ENCODE measurements at places on chromosomes 2 and 18.

DNA sequence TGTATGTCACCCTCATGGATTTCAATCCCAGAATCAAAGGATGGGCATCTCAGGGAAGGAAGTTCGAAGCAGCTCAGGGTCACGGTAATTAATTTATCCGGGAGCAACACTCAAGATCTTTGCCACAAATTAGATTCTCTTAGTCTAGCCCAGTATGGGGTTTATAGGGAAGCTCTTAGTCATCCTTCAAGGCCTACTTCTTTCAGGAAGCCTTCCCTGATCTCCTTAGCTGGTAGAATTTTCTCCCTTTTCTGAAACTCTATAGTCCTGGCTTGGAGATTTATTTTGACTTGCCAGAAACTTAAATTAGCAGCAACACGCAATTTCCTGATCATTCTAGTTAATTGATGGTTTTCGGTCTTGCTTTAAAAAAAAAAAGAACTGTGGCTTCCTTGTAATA is 20.5 kb upstream of the GREB1 start:
- no peak for DNase-seq

- DNase-seq: peak; percentile 92
Observed at GRCh38 chr18:3855966-3856365, 406.0 kb downstream of the TGIF1 start.

DNA sequence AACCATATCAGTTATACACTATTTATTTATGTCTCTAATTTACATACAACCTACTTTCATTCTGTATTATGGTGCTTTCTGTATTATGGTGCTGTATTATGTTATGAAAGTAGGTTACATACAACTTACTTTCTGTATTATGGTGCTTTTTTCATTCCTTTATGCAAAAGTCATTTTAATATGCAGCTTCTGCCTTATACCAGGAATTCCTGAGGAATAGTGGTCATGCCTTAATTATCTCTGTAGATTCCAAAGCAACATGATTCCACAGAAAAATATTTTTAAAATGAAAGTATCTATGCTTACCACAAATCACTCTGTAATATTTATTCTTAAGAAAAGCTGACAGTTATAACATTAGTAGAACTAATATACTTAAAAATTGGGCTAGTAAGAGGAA is 922.0 kb upstream of the NRXN1 start:
- peak; percentile 33 for DNase-seq

GRCh38 chr2:126895336-126895735 is 3.4 kb upstream of the TEX51 start:
- no peak for DNase-seq

GRCh38 chr2:221124532-221125240 is 447.4 kb downstream of the EPHA4 start:
- no peak for DNase-seq

Data from kidney glomerular epithelial cell (primary cell).